ENCODE measurements at places on chromosomes 1 and 21.

GRCh38 chr1:1430114-1430982 lies 5.1 kb upstream of the VWA1 start:
- no peak for DNase-seq

- no peak for DNase-seq
These were observed 458.0 kb upstream of the VAMP3 start for GRCh38 chr1:7313081-7313546.

DNA sequence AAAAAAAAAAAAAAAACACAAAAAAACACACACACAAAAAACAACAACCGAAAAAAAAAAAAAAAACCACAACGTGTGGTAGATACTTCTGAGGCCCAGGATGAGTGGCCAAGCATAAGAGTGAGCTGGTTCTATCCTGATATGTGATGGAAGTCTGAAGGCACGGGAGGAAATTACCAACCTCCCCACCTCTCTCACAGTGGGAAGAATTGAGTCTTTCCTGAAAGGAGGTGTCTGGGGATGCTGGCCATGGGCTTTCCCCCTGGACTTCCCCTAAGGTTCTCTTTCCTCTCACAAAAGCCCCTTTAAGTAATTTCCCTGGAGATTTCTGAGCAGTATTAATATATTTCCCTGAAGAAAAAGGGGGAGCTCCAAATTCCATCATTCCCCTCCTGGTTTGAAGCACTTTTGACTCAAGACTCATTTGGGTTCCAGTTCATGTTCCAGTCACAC lies 5.2 kb downstream of the TMCC2 start:
- no peak for DNase-seq

- no peak for DNase-seq
These were observed 1122.5 kb downstream of the NCAM2 start for GRCh38 chr21:22120616-22121266.

GRCh38 chr1:228058172-228058948 lies 24.1 kb upstream of the ARF1 start:
- DNase-seq, result no peak

DNA sequence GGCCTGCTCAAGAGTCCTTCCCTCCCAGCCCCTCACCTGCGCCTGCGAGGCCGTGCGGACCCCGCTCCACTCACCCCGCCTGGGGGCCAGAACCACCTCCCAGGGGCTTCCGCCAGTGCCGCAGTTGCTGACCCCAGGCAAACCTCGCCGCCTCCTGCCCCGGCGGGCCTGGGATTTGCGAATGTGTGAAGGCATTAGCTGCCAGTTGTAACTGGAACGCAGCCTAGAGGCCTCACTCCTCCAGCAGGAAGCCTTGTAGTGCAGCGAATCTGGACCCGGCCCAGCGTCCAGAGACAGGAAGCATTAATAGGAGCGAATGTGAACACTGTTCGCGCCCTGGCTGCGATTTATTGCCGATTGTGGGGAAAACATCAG lies 140.9 kb upstream of the ARHGEF16 start:
- no peak for DNase-seq

DNA sequence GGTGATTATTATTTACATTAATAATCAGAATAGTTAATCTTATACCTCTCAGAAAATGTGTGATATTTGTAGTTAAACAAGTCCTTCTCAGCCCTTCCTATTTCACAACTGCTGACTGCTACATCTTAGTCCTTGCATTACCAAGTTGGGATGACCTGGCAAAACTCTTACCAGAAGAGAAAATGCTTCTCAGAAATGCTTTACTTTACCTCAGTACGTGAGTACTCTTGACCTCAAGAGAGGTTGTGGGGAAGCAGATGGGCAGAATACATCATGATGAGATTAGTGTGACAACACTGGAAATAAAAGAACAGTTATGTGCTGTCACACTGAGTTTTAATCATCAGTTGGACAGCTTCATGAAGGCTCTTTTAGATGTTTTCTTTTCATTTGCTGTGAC lies 16.2 kb downstream of the CFAP126 start:
- no peak for DNase-seq

DNA sequence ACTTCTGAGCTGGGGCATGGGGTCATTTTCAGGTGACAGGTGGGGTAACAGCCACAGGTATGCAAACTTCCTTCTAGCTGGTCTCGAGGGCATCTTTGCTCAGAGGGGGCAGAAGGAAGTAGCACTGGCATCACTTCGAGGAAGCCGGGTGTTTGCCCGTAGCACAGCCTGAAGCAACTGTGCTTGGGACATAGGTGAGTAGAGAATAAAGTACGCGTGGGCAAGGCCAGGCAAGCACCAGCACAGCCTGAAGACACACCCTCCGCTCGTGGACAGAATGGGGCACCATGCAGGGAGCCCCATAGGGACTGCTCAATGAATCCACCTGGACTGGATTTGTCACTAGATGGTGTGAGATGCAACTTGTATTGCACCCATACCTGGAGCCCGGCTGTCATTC lies 167.1 kb downstream of the KCNJ6 start:
- no peak for DNase-seq

DNA sequence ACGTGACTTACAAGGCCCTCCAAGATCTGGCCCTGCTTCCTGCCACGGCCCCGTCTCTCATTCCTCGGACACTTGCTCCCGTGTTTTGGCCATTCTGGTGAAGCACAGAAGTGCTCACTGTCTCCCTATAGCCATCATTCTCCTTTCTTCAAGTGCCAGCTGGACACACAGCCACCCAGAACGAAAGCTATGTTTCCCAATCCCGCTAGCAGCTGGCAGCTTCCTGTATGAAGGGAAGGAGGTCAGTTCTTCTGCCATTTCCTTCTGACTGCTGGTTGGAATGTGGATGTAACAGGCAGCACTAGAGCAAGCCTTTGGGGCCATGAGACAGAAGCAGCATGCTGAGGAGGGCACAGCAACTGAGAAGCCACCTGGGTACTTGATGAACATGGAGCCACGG lies 82.8 kb downstream of the TGFBR3 start:
- DNase-seq, result no peak

DNA sequence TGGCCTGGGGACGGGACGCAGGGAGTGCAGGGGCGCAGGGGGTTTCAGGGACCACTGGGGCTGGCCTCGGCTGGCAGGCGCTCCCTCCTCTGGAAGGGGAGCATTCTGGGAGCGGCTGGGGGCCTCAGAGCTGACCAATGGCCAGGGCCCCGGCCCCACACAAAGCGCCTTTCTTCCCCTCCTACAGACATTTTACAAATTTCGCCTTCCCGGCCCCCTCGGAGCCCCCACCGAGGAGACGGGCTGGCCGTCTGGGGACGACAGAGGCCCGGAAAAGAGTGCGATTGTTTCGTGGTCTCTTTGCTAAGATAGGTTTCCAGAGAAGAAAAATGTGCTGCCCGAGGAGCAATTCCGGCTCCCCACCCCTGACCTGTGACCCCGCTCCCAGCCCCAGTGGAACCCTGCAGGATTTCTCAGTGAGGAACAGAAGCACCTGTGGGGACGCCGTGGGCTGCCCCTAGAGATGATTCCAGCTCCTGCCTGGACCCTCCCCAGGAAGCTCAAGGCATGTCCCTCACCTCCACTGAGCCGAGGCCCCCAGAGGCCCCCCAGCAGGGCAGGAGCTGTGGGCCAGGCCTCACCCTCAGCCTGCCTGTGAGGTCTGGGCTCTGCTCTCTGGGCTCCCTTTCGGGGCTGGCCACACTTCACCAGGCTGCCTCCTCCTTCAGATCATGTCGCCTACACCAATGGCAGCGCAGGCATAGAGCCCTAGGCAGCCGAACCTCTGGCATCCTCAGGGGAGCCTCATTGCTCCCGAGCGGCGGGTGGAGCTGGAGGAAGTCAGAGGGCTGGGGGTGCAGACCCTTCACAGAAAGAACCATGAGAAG lies 15.0 kb upstream of the PLEKHG5 start:
- DNase-seq, result no peak

GRCh38 chr1:206847337-206847834 lies 18.0 kb upstream of the IL20 start:
- no peak for DNase-seq

- DNase-seq, result no peak
These were observed 55.2 kb downstream of the UBR4 start for GRCh38 chr1:19154876-19155275.

DNA sequence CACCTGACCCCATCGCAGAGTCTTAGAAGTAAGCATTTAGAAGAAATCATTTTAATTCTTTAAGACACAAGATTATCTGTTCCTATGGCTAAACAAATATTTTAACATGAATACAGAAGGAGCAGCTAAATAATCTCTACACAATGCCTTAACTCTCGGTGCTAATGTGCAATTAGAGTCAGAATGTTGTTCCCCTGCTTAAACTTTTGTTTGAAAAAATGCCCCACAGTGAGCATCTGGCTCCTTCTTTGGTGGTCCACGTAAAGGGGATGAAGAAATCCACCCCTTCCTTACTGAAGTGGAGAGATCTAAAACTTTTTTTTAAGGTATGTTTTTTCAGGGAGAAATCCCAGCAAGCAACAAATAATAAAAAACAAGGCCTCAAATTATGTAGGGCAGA lies 55.2 kb downstream of the SLC45A1 start:
- DNase-seq, result no peak
